ENCODE measurements at places on chromosomes 1 and 21.

DNA sequence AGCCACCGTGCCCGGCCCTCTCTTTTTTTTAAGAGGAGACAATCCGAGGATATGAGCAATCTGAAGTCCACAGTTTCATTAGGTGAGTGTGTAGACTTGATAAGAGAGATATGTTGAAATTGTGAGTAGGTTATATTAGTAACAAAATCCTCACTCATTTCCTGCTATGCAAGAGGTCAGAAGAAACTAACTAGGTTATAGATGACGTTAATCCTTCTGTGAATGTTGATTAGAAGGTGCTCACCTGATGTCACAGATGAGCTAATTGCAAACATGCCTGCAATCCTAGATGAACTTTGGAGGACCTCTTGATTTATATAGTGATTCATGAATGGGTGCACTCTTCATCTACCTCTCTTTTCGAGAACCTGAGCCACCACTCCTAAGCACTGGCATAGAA lies 29.3 kb downstream of the NTMT2 start:
- no peak for DNase-seq

DNA sequence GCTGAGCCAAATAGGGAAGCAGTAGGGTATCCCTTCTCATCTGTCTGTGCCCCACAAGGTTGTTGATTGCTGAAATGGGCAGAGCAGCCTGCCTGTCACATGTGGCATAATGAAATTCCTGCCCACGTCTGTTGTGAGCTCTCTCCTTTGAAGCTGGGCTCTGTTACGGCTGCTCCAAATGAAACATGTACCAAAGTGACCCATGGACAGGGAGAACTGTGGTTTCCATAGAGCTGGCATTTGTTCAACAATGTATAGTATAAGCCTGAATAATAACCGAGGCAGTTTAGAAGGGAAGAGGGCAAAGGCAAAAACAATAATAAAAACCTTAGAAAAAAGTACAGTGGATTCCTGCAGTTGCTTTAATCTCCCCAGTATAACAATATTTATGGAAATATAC lies 149.7 kb downstream of the LYPLAL1 start:
- no peak for DNase-seq

- DNase-seq: no peak
Observed at GRCh38 chr1:216111842-216112241, 311.4 kb downstream of the USH2A start.

- DNase-seq: no peak
Observed at GRCh38 chr1:151823175-151823574, 8.4 kb downstream of the RORC start.

GRCh38 chr1:207910591-207911354 lies at the start of gene CD34:
TSS of gene CD34 (minus strand) at chr1:207911125. CDS start at chr1:207911080, 45 bp downstream.
- DNase-seq: no peak

DNA sequence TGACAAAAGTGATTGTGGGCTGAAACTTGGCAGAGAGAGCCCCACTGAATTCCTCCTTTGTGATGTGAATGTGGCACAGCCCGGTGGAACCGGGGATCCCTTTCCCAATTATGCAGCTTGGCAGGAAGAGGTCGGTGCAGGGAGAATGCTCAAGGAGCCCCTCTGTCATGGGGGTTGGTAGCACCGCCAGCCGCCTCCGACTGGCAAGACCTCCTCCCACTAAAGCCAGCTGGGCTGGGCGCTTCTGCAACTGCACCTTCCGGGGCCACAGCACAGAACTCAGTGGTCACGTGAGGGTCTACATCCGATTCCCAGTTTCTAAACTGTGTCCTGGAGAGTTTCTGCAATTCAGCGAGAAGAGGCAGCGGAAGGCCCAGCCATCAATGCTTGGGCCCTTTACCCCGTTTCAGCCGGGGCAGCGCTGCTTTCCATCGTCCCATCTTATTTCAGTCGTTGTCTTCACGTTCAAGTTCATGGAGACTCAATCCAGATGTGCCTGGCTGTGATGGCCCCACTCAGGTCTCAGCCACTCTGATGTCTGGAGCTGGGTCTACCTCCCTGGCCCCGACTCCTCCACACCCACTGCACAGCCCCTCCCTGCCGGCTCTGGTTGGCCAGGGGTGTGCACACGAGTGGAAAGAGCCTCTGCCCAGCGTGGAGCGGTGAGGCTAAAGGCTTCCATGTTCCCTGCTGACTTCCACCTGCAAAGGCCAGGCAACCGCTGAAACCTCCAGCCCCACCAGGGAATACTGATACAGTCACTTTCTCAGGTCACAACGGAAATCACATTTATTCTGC lies 39.8 kb upstream of the FHAD1 start:
- DNase-seq: no peak

GRCh38 chr1:245298781-245299180 lies 144.0 kb downstream of the KIF26B start:
- DNase-seq: peak; percentile 36

- DNase-seq: no peak
Observed at GRCh38 chr1:162111572-162111971, 42.1 kb downstream of the NOS1AP start.

GRCh38 chr1:184891440-184891839 lies 82.9 kb downstream of the NIBAN1 start:
- DNase-seq: peak; percentile 48

- DNase-seq: no peak
Observed at GRCh38 chr1:156167536-156167935, 14.2 kb downstream of the SEMA4A start.

DNA sequence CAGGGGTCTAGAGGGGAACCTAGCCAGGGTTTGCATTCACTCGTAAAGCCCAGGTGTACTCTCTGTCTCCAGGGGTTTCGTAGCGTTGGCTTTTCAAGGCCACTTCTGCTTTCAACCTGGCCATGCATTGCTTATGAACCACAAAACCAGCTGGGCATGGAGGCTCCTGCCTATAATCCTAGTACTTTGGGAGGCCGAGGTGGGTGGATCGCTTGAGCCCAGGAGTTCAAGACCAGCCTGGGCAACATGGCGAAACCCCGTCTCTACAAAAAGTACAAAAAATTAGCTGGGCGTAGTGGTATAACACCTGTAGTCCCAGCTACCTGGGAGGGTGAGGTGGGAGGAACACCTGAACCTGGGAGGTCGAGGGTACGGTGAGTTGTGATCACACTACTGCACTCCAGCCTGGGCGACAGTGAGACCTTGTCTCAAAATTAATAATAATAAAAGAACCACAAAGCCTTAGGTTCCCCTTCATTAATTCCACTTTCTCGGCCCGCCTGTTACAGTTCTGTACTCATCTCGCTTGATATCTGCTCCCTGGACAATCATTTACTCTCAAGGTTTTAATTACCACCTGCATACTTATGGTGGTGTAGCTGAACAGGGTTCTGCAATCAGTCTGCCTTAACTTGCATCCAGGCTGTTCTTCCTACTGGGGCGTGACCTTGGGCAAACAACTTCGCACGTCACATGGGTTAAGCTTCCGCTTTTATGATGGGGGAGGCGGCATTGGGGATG lies 6.1 kb downstream of the SLC16A4 start:
- no peak for DNase-seq

- no peak for DNase-seq
Observed at GRCh38 chr1:927234-927633, 3.5 kb downstream of the SAMD11 start.

DNA sequence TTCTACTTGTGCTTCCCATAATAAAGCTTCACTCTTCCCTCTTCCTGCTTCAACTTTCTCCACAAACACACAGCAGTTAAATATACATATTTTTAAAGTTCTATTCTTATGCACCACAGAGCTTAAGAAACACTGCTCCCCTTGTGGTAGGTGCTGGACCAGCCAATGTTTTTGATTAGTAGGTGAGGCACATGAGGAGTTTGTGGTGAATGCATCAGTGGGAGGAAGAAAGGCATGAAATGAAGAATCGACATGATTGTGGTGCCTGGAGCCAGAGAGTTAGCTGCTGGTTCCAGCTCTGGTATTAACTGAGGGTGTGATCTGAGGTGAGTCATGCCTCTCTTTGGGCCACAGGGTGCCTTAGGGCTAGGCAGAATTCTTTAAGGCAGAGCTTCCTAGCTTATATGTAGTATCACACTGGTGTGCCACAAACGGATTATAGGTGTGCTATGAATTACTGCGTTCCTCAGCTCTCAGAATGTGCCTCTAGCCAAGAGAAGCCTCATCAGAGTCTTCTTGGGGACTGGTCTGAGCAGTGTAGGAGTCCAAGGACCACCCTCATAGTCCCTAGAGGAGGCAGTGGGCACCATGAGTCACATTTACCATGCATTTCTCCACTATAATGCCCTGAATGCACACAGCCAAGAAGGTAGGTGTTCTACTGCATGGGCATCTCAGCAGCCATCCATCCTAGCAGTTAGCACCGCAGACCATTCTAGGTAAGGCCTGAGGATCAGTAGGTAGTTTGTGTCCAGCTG lies 97.4 kb upstream of the SGIP1 start:
- peak; percentile 96 for DNase-seq

DNA sequence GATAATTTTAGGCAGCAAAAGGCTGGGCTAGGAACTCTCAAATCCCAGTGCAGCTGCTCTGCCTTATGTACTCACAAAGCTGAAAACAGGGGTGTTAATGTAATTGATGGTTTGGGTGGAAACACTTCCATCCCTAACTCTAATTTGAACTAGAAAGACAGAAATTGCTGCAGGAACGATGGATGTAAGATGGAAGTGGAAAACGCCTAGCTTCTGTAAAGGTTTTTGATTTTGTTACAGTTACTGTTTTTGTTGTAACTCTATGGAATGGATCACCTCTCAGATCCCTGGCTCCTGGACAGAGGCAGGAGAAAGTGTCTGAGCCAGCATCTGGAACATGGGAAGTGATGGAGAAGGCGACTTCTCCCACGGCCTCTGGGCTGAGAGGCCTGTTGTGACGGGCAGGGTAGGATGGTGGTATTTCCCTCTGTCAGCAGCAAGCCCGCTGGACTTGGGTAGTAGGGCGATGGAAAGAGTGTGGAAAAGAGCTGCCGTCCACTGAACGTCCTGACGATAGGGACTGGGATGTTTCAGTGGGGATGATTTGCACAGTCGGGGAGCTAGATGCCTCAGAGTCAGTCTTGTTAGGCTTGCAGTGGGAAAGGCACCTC lies 1.6 kb downstream of the TRAF5 start:
- DNase-seq: no peak

GRCh38 chr1:109425391-109426280 lies 612 bp downstream of the PSMA5 start:
- peak; percentile 82 for DNase-seq

DNA sequence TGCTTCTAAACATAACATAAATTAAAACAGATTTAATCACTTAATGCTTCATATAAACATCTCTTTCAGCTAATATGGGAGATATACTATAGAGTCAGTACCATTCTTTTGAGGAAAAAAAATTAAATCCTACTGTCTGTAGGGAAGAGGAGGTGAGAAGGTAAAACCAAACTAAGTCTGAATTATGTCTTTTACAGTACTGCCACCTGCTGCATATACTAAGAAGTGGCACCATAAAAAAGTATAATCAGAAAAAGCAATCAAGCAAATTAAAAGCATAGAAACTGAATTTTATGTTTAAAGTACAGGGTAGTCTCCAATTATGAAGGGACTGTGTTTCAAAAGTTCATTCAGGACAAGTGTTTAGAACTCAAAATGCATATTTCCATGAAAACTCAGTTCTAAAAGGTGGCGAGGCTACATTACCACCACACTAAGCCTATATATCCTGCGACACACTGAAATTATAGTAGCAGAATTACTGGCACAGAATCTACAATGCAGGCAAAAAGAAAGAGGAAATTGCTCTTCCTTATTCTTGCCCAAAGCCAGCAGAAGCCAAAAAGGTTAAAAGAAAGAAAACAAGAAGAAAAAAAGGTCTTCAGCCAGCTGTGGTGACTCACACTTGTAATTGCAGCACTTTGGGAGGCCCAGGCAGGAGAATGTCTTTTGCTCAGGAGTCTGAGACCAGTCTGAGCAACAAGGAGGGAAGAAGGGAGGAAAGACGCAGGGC lies 9.0 kb downstream of the NSL1 start:
- DNase-seq: peak; percentile 53

DNA sequence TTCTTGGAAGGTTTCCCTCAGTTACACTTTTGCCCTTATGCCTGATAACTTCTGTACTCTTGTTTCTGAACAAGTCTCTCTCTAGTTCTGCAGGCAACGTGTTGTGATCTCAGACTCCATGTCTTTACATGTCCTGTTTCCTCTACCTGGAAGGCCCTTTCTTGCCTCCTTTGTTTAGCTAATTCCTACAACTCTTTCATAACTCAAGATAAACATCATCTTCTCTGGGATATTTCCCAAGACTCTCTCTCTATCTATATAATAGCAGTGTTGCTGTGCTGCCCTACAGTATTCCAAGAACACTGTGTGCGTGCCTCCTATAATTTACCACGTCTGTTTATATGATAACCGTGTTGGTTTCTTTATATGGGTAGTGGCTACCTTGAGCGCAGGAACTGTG lies 47.8 kb downstream of the CHRM3 start:
- DNase-seq: no peak

GRCh38 chr1:109502364-109502851 lies 7.1 kb downstream of the AMIGO1 start:
- no peak for DNase-seq

DNA sequence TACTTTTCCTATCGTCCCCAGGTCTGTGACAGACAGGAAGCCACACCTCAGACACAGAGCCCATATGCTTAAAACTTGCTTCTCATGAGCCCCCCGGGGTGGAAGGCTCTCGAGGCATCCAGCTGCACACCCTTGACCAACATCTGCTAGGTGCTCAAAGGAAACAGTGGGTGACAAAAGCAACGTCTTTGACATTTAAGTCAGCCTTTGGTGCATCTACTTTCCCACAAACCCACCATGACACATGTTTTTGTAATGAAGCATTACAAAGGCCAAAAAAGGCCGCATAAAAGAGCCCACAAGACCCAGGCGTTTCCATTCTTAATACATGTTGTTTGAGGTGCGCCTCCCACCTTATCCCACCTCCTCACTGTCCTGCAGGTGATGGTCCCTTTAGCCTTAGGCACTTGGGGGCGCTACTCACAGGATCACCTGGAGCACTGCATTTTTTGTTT lies 11.8 kb upstream of the FASLG start:
- peak; percentile 42 for DNase-seq

DNA sequence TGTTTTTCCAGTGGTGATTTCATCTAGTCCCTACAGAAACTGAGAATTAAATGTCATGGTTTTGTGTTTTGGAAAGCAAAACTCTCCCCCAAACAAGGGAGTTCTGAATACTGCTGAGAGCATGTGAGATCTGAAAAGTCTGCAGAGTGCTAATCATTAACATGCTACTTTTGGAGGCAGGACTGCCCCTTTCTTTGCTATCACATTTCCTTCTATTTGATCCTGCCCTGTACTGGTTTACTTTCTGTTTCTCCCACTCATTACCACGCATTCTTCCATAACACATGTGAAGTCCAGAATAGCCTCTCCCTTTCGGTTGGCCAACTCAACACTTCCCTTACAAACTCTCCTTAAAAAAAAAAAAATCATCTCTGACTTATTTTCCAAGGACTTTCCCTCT lies 63.6 kb downstream of the GADD45A start:
- DNase-seq: peak; percentile 82

DNA sequence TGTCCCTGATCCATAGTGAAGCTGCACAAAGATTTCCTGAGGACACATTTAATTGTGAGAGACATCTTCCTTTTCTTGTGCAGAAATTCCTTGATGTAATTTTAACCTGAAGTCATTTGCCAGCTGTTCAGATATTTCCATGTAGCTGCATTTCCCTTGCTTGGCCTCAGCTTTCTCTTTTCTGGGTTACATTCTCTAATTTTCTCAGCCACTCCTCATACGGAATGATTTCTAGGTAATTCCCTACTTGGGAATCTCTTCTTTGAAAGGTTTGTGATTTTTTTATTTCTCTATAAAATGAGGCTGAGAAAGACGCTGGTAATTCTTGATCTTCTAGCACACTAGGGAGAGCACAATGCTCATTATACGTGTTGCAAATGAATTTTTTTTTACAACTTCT lies 199.0 kb downstream of the PCP4 start:
- no peak for DNase-seq
